ENCODE measurements at places on chromosomes 12 and 14. TPM values are rescaled to one million over a fixed set of nuclear protein-coding genes. Genes with fewer than 3 reads are reported as not detected.

Gene YAF2
- total RNA-seq, result 52.2 TPM

Gene KRT80
- total RNA-seq, result 3.0 TPM

Gene LRRK2
- total RNA-seq, result 1.7 TPM

Gene KLRC3
- total RNA-seq, result not detected

Gene DTX1
- total RNA-seq, result 1.6 TPM

Gene BCL2L2
- total RNA-seq, result 27.9 TPM

Gene BDKRB2
- total RNA-seq, result 11.3 TPM

Data from mesothelial cell of epicardium (in vitro differentiated cells).